ENCODE measurements at places on chromosomes 12 and 14. TPM values are rescaled to one million over a fixed set of nuclear protein-coding genes. Genes with fewer than 3 reads are reported as not detected.

GUCY2C gene
- not detected for total RNA-seq

TMEM229B gene
- 2.2 TPM for total RNA-seq

KLHL28 gene
- 6.3 TPM for total RNA-seq

NOP9 gene
- total RNA-seq: 20.7 TPM

OR4E2 gene
- not detected for total RNA-seq

CMTM5 gene
- total RNA-seq: not detected

KRT3 gene
- not detected for total RNA-seq

MMP14 gene
- 187 TPM for total RNA-seq

RNU4-1 gene
- under 0.01 TPM for total RNA-seq

P2RX2 gene
- not detected for total RNA-seq

CMKLR1 gene
- not detected for total RNA-seq

NANOG gene
- under 0.01 TPM for total RNA-seq

HAL gene
- not detected for total RNA-seq

GALNT8 gene
- not detected for total RNA-seq

AMN gene
- total RNA-seq: 3.8 TPM

LIN7A gene
- 0.56 TPM for total RNA-seq

KCNH5 gene
- total RNA-seq: not detected

C14orf132 gene
- 0.49 TPM for total RNA-seq

LHX5 gene
- total RNA-seq: 0.28 TPM

OR6C2 gene
- not detected for total RNA-seq

LPCAT3 gene
- 25.0 TPM for total RNA-seq

KSR2 gene
- not detected for total RNA-seq

NRIP2 gene
- not detected for total RNA-seq

RNFT2 gene
- 0.14 TPM for total RNA-seq

ACOT4 gene
- 2.0 TPM for total RNA-seq

SOX5 gene
- 0.14 TPM for total RNA-seq

KRT74 gene
- 0.33 TPM for total RNA-seq

OAS3 gene
- total RNA-seq: 8.9 TPM

BIN2 gene
- total RNA-seq: 0.42 TPM

CCDC175 gene
- total RNA-seq: not detected

CACNA1C gene
- not detected for total RNA-seq

MSI1 gene
- total RNA-seq: not detected

GARIN6 gene
- not detected for total RNA-seq

HOXC4 gene
- total RNA-seq: not detected

SLC24A4 gene
- total RNA-seq: under 0.01 TPM

CLEC4E gene
- not detected for total RNA-seq

CCDC38 gene
- total RNA-seq: not detected

Measured in airway epithelial cell (primary cell).